Stimulated activated CD4-positive, alpha-beta T cell treated with anti-CD3 and anti-CD28 coated beads, TNF-alpha, amount 100 ng/mL, for 1 hour (primary cell): ENCODE measurements at places on chromosomes 12 and 14.

GRCh38 chr12:54596526-54596946 is 8.1 kb upstream of the PPP1R1A start:
- DNase-seq, result peak; percentile 42

DNA sequence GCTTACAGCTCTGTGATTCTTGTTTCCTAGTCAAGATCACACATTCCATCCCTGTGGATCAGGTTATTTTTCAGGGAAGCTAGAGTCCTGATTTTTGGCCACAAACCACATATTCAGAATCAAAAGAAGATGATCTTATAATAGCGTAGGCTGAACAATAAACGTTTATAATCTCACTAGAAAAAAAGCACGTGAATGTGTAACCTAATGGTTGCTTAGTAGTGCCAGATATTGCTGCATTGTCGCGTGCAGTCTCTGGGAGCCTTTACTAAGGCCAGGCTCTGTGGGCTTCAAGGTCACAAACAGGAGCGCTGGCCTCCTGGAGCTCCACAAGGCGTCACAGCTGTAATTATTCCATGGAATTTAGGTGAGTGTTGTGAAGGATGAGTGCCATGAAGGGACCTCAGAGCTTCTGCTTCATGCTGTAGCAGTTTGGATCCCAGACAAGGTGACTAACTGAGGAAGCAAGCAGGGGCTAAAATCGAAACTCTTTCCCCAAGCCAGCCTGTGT is 17.4 kb downstream of the CDKN1B start:
- no peak for DNase-seq

- DNase-seq, result no peak
These were observed 9.0 kb upstream of the DCD start for GRCh38 chr12:54657105-54657607.

DNA sequence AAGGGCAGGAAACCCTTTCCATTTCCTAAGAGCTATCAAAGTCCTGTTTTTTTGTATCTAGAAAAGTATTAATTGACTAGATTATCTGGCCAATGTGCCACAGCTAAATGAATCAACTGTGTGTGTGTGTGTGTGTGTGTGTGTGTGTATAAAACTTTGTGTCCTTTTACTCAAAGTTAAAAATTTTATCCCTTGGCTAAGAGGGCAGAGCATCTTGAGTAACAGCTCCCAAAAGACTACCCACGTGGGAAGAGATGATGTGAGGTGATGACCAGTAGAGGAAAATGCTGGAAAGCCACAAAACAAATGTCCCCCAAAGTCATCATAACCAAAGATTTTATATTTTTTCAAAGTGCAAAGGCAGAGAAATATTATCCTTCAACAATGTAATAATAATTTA is 90.3 kb downstream of the FAR2 start:
- DNase-seq, result no peak

DNA sequence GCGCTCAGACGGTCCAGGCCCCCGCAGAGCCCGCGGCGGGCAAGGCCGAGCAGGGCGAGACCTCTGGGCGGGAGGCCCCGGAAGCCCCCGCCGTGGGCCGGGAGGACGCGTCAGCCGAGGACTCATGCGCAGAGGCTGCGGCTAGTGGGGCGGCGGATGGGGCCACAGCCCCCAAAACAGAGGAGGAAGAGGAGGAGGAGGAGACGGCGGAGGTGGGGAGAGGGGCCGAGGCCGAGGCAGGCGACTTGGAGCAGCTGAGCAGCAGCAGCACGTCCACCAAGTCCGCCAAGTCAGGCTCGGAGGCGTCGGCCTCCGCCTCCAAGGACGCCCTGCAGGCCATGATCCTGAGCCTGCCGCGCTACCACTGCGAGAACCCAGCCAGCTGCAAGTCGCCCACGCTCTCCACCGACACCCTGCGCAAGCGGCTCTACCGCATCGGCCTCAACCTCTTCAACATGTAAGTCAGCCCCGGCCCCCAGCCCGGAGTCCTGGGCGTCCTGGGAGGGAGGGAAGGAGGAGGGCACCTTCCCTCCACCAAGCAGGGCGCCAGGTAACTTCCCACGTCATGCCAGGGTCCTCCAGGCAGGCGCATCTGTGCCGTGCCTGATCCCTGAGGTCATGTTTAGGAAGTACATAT is 72.4 kb downstream of the IQSEC3 start:
- no peak for DNase-seq

DNA sequence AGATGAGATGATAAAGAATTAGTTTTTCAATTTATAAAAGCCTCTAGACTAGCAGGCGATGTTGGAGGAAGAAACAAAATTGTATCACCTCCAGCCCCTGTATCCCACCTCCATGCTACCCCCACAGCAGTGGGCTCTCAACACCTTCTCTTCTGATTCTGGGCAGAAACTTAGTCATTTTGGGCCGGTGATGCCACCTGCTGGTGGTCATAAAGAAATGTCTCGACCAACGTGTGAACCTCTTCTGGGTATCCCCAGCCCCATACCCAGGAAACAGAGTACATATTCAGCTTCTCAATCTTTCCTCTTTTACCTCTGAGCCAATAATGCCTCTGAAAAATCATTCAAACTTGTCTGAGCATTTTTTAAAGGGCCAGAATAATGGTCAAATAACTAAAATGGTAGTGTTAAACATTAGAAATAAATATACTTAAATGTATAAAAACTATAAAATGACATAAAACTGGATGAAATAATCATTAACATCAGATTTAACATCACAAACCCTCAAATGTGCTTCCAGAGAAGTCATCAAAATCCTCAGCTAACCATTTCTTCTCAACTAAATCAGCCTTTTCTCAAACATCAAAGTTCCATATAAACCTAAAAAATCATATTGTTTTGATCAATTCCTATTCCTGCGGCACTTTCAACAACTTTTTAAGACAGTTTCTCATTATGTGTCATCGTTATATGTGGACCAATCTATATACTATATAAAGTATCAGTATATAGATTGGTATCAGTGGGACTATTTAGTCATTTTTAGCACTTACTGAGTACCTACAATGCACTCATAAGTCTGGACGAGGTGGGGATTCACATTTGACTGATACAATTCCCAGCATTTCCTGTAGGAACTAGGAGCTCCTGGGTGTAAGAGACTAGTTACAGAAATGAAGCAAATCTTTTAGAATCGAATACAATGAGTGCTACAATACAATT is 69.4 kb downstream of the ATXN2 start:
- DNase-seq, result peak; percentile 20
